ENCODE measurements at places on chromosomes 2 and 18. TPM values are rescaled to one million over a fixed set of nuclear protein-coding genes. Genes with fewer than 3 reads are reported as not detected.
A peak's percentile ranks its signal among the peaks of the same experiment; 100 is the strongest.

SLC38A11 gene
- total RNA-seq, result not detected

MRPL33 gene
- total RNA-seq, result 105 TPM

FBLN7 gene
- total RNA-seq, result 5.8 TPM

CENPA gene
- 2.9 TPM for total RNA-seq

DNA sequence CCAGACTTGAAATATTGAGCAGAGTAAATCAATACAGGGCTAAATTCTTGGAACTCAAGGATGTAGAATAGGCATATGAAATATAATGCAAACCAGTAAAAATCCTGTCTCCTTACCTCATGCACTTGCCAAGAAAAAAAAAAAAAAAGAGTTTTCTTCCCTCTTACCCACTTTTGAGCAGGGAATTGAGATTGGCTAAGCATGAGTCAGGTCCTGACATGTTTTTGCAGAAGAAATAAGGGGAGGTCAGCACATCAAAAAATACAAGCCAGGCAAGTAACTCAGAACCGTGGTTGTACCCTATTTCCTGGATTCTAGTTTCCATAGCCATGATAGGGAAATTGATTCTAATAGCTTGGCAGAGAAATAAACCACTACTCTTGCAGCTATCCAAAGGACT, 1526.7 kb downstream of the LRP1B start:
- H3K27me3 ChIP-seq, result no peaks in the 10 kb centered on the region
- H3K36me3 ChIP-seq, result no peaks in the 10 kb centered on the region
- no peaks in the 10 kb centered on the region for H3K4me1 ChIP-seq
- no peak overlapping the region for H3K27ac ChIP-seq

GRCh38 chr2:31138037-31138962, at the start of gene GALNT14:
GALNT14 (minus strand) TSS chr2:31138440; CDS start chr2:31138086, 354 bp downstream.
- peak within 1 kb of the TSS; percentile 62 for H3K4me3 ChIP-seq
- peaks cover 49% of the 10 kb centered on the region for H3K27me3 ChIP-seq
- no peak within 1 kb of the TSS for H3K27ac ChIP-seq
- no peaks in the 10 kb centered on the region for H3K36me3 ChIP-seq

- no peaks in the 10 kb centered on the region for H3K36me3 ChIP-seq
- H3K27ac ChIP-seq, result no peak overlapping the region
- no peak overlapping the region for H3K4me3 ChIP-seq
- H3K27me3 ChIP-seq, result no peaks in the 10 kb centered on the region
These were observed 219.1 kb upstream of the STK17B start for GRCh38 chr2:196390243-196391148.

GRCh38 chr2:132750606-132751005, 80.6 kb upstream of the LYPD1 start:
- H3K4me3 ChIP-seq, result no peak overlapping the region
- H3K4me1 ChIP-seq, result no peaks in the 10 kb centered on the region
- H3K27ac ChIP-seq, result no peak overlapping the region
- H3K27me3 ChIP-seq, result no peaks in the 10 kb centered on the region
- peak; percentile 34 for DNase-seq

DNA sequence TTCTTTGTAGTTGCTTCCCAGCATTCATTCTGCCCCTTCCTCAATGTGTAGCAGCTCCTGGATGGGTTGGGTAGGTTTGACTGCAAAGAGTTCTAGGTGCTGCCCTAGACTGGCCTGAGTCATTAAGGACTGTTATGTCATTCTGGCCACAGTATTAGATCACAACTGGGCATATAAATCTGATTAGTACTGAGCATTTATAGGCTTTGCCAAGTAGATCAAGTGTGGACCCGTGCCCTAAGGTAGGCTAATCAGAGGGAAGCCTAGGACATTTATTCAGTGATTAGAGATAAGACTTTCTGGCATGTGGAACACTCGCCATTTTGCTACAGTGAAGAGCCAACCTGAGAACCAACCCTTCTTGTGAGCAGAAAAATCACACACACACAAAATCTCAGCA, 2.7 kb downstream of the KATNAL2 start:
- H3K4me1 ChIP-seq, result peaks cover 3% of the 10 kb centered on the region
- H3K27ac ChIP-seq, result no peak overlapping the region
- H3K36me3 ChIP-seq, result no peaks in the 10 kb centered on the region
- no peak overlapping the region for H3K4me3 ChIP-seq

DNA sequence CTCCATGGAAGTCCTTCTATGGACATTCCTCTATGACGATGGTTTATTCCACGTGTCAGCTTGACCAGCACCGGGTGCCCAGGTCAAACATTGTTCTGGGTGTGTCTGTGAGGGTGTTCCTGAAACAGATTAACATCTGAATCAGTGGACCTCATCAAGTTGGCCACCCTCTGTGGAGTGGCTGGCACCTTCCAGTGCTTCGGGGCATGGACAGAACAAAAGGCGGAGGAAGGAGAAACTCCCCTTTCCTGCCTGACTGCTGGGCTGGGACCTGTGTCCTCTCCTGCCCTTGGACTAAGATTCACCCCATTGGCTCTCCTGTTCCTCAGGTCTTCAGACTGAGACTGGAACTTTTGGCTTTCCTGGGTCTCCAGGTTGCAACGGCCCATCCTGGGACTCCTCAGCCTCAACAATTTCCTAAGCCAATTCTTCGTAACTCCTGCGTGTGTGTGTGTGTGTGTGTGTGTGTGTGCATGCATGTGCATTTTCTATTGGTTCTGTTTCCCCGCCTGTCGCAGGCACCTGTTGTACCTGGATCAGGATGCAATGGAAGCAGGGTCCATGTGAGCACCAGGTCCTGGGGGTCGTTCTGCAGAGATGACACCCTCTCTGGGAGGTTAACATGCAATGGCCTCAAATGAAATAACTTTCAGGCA, 357.2 kb upstream of the SALL3 start:
- H3K4me3 ChIP-seq, result no peak overlapping the region
- no peaks in the 10 kb centered on the region for H3K36me3 ChIP-seq
- no peaks in the 10 kb centered on the region for H3K4me1 ChIP-seq
- H3K27me3 ChIP-seq, result no peaks in the 10 kb centered on the region
- no peak for DNase-seq

GRCh38 chr2:200135082-200135481, 171.4 kb upstream of the SPATS2L start:
- H3K27me3 ChIP-seq, result no peaks in the 10 kb centered on the region
- DNase-seq, result no peak
- H3K36me3 ChIP-seq, result no peaks in the 10 kb centered on the region
- H3K4me1 ChIP-seq, result peaks cover 22% of the 10 kb centered on the region

GRCh38 chr2:25215232-25215631, 46.9 kb upstream of the POMC start:
- no peak overlapping the region for H3K27ac ChIP-seq
- H3K4me3 ChIP-seq, result peak overlapping the region; percentile 73
- no peaks in the 10 kb centered on the region for H3K36me3 ChIP-seq

- H3K36me3 ChIP-seq, result no peaks in the 10 kb centered on the region
- H3K4me1 ChIP-seq, result peaks cover 4% of the 10 kb centered on the region
- H3K27me3 ChIP-seq, result no peaks in the 10 kb centered on the region
- H3K27ac ChIP-seq, result no peak overlapping the region
- no peak overlapping the region for H3K4me3 ChIP-seq
- no peak for DNase-seq
These were observed 54.0 kb downstream of the GATA6 start for GRCh38 chr18:22223254-22223964.

DNA sequence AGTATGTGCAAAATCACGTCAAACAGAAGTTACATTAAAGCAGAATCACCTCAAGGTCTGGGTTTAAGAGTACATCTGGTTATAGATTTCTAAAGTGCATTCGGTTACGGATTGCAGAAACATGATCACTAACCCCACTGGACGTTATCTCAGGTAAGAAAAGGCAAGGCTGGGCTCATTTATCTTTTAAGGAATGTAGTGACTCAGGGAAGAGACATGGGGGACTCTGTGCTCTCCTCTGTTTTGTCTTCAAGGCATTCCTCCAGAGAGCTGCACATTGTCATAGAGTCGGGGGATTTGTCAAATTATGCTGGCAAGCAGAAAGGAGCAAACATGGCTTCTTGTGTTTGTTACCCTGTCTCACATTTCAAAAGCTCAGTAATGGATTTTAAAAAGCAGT, 14.3 kb downstream of the WDSUB1 start:
- peaks cover 4% of the 10 kb centered on the region for H3K4me1 ChIP-seq
- no peak for DNase-seq
- no peak overlapping the region for H3K4me3 ChIP-seq
- no peak overlapping the region for H3K27ac ChIP-seq

GRCh38 chr2:130790804-130791616, 35.7 kb downstream of the AMER3 start:
- H3K4me1 ChIP-seq, result no peaks in the 10 kb centered on the region
- no peaks in the 10 kb centered on the region for H3K27me3 ChIP-seq
- H3K27ac ChIP-seq, result no peak overlapping the region
- no peak overlapping the region for H3K4me3 ChIP-seq

DNA sequence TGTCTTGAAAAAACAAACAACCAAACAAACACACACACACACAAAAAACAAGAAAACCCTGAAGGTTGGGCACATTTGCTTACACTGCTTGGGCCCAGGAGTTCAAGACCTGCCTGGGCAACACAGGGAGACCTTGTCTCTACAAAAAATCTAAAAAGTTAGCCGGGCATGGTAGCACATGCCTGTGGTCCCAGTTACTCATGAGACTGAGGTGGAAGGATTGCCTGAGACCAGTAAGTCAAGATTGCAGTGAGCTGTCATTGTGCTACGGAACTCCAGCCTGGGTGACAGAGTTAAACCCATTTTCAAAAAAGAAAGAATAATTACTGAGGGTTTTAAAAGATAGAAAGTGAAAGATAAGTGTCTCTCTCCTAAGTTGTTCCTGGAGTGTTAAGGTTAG, 103.4 kb downstream of the MBD5 start:
- H3K27ac ChIP-seq, result no peak overlapping the region
- H3K4me1 ChIP-seq, result peaks cover 7% of the 10 kb centered on the region
- no peak for DNase-seq
- H3K36me3 ChIP-seq, result no peaks in the 10 kb centered on the region
- H3K4me3 ChIP-seq, result no peak overlapping the region

- H3K27me3 ChIP-seq, result no peaks in the 10 kb centered on the region
- no peaks in the 10 kb centered on the region for H3K4me1 ChIP-seq
- no peak overlapping the region for H3K4me3 ChIP-seq
- no peak overlapping the region for H3K27ac ChIP-seq
These were observed 160.2 kb downstream of the PMAIP1 start for GRCh38 chr18:60060026-60060425.

DNA sequence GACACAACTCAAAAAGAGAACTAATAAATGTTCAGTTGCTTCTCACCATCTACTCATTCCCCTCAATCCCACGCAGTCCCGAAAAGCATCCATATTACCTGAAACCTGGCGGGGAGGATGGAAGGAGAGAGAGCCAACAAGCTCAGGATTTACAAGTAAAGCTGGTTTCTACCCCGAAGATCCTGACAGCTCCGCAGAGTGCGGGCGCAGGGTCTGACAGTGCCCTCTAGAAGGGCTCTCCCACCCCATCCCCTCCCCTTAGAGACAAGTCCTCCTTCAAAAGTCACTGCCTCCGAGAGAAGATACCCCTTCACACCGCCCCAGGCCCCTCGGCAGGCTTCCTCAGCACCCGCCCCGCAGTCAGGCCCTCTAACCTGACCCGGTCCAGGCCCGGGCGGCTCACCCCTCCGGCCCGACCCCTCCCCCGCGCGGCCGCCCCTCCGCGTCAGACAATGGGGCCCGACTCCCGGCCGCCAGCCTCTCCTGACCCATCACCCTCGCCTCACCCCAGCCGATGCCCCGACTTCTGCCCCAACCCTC, 550 bp downstream of the RAB1A start:
- no peaks in the 10 kb centered on the region for H3K27me3 ChIP-seq
- peak; percentile 71 for DNase-seq
- H3K4me3 ChIP-seq, result peak overlapping the region; percentile 100
- peak overlapping the region; percentile 98 for H3K27ac ChIP-seq

DNA sequence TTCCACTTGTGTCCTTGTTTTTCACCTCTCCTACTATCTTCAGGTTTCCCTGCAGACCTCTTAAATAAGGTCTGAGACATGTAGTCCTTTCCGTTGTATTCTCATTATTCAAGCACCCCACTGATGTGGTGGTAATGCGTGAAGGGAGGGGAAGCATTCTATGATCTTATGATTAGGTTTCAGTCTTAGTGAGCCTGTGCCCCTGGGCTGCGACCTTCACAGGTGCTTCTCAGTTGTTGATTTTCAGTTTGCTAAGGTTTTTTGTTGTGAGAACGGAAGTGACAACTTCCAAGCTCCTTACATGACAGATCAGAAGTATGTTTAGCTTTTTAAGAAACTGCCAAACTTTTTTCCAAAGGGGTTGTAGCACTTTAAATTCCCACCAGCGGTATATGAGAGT, 41.3 kb downstream of the VPS54 start:
- H3K27me3 ChIP-seq, result no peaks in the 10 kb centered on the region
- no peaks in the 10 kb centered on the region for H3K4me1 ChIP-seq
- H3K4me3 ChIP-seq, result no peak overlapping the region
- no peak for DNase-seq
- peaks cover 11% of the 10 kb centered on the region for H3K36me3 ChIP-seq

GRCh38 chr2:241869087-241869961, at the start of gene RTP5:
RTP5 (plus strand) TSS chr2:241869729; CDS start chr2:241869757, 28 bp downstream.
- H3K36me3 ChIP-seq, result no peaks in the 10 kb centered on the region
- H3K4me3 ChIP-seq, result no peak within 1 kb of the TSS
- no peaks in the 10 kb centered on the region for H3K4me1 ChIP-seq
- peaks cover 24% of the 10 kb centered on the region for H3K27me3 ChIP-seq
- DNase-seq, result no peak

DNA sequence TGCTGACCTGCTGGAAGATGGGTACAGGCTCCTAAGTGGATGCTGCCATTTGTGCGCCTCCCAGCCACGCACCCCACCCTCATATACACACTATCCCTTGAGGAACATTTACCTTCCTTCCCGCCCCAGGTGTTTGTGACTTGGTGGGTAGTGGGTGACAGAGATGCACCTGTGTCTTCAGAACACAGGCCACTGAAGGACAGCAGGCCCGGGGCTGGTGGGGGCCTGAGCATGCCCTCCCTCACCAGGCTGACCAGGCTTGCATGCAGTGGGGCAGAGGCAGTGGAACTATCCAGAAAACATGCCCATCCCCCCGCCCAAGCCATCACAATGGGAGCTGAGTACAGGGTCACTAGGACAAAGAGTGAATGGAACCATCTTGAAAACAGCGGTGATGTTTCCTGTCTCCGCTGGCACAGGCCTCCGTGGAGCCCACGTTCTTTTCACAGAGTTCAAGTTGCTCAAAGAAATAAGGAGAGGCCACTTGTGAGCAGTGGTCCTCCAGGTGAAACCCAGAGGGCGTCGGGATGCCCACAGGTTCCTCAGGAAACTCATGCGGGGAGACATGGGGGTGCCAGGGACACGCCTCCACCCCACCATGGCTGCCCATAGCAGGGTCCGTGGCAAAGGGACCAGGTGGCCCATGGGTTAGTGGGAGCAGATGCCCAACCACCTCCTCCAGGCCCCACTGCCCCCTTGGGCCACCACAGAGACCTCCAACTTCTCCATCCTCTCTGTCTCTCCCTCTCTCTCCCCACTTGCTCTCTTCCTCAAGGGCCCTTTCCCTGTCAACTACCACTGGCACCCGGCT, 90.9 kb downstream of the MALT1 start:
- DNase-seq, result peak; percentile 21
- H3K4me3 ChIP-seq, result no peak overlapping the region
- no peaks in the 10 kb centered on the region for H3K36me3 ChIP-seq
- no peaks in the 10 kb centered on the region for H3K4me1 ChIP-seq
- peaks cover 16% of the 10 kb centered on the region for H3K27me3 ChIP-seq

- peak overlapping the region; percentile 81 for H3K27ac ChIP-seq
- H3K36me3 ChIP-seq, result no peaks in the 10 kb centered on the region
- no peak overlapping the region for H3K4me3 ChIP-seq
- H3K27me3 ChIP-seq, result no peaks in the 10 kb centered on the region
These were observed 37.2 kb upstream of the BIN1 start for GRCh38 chr2:127143841-127144782.
